ENCODE measurements at places on chromosomes 12 and 14. TPM values are rescaled to one million over a fixed set of nuclear protein-coding genes. Genes with fewer than 3 reads are reported as not detected.

The OR4E2 gene
- polyA plus RNA-seq: not detected

The EEF1AKMT3 gene
- 1.1 TPM for polyA plus RNA-seq

The CACNA1C gene
- polyA plus RNA-seq: 19.1 TPM

The TMEM19 gene
- polyA plus RNA-seq: 9.8 TPM

The IRAK3 gene
- polyA plus RNA-seq: 2.9 TPM

The CPNE6 gene
- polyA plus RNA-seq: not detected

The NPFF gene
- not detected for polyA plus RNA-seq

The SRGAP1 gene
- polyA plus RNA-seq: 1.4 TPM

The ADAM21 gene
- not detected for polyA plus RNA-seq

The SLC5A8 gene
- polyA plus RNA-seq: not detected

The UNC79 gene
- 0.01 TPM for polyA plus RNA-seq

The CLEC9A gene
- polyA plus RNA-seq: 0.04 TPM

The FAM90A1 gene
- polyA plus RNA-seq: not detected

The GYS2 gene
- polyA plus RNA-seq: 0.15 TPM

The MANSC1 gene
- 9.1 TPM for polyA plus RNA-seq

The FAM186B gene
- 0.04 TPM for polyA plus RNA-seq

The WNT1 gene
- polyA plus RNA-seq: not detected

The PRIMA1 gene
- polyA plus RNA-seq: 16.3 TPM

The COX8C gene
- polyA plus RNA-seq: not detected

The FNTB gene
- 14.6 TPM for polyA plus RNA-seq

The MIPOL1 gene
- 1.1 TPM for polyA plus RNA-seq
